ENCODE measurements at places on chromosomes 4 and X. TPM values are rescaled to one million over a fixed set of nuclear protein-coding genes. Genes with fewer than 3 reads are reported as not detected.
A peak's percentile ranks its signal among the peaks of the same experiment; 100 is the strongest.

GRCh38 chr4:114103908-114104307, 124.5 kb upstream of the ARSJ start:
- no peaks in the 10 kb centered on the region for H3K36me3 ChIP-seq
- H3K27ac ChIP-seq: no peak overlapping the region
- H3K27me3 ChIP-seq: no peaks in the 10 kb centered on the region
- no peak overlapping the region for H3K4me3 ChIP-seq
- DNase-seq: no peak

- H3K4me1 ChIP-seq: no peaks in the 10 kb centered on the region
- no peaks in the 10 kb centered on the region for H3K27me3 ChIP-seq
- no peaks in the 10 kb centered on the region for H3K36me3 ChIP-seq
Observed at GRCh38 chr4:43316813-43317212, 424.3 kb downstream of the GRXCR1 start.

DNA sequence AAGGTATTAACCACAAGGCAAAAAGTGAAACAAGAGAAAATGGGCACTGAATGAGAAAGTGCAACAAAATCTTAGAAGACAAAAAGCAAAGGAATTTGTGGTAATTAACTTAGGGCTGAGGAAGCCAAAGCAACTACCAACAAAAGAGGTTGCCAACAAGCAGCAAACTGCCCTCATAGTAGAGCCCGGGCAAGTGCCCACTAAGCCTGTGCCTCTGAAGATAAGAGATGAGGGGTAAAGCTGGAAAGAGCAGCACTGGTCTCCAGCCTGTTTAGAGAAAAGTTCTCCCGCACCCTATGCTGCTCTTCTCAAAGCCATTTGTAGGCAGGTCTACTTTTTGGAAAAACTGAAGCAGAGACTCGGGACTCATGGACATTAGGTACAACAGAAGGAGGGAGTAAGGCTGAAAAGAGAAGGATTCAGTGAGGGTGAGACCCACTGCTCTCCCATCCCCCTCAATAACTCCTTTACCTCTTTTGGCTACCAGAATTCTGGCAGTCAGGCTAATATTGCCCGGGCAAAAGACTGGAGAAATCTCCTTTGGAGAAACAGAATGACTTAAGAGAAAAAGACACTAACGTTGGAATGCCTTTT, 29.6 kb upstream of the KCNE5 start:
- H3K4me3 ChIP-seq: no peak overlapping the region
- no peaks in the 10 kb centered on the region for H3K4me1 ChIP-seq

DNA sequence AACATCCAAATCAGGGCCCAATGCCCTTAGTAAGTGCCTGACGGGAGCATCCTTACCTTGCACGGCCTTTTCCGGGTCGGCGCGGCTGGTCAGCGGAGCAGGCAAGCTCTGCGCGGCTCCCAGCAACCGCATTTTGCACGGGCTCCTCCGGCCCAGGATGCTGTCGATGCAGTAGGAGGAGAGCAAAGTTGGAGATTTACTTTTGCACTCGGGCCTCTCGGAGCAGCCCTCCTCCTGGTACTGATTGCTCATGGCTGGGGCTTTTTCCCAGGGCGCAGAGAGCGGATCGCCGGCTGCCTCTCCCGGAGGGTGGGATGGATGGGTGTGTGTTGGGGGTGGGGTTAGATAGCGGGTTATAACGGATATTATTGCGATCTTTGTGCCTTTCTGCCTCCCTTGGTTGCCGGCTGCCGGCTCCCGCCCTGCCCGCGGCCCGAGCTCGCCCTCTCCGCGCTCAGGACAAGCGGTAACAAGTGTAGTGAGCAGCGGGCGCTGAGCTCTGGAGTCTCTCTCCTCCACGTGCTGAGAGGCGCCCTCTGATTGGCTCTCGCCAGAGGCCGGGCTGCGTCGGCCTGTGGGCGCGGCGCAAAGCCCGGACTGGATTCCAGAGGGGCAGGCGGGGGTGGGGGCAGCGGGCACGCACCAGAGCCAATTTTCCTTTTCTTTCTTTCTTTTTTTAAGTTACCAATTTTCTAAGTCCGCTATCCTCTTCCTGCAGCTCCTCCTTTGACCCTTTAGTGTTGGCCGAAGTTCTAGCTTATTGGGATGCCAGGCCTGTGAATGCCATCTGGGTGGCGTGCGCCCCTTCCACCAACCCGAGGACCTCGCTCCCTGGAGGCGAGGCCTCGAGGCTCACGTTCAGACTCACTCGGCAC, at the start of gene ARX:
TSS of gene ARX (minus strand) at position 480 of the 875 bp plus-strand sequence. CDS start at position 252, 228 bp downstream.
- H3K36me3 ChIP-seq: no peaks in the 10 kb centered on the region
- no peaks in the 10 kb centered on the region for H3K4me1 ChIP-seq
- no peak within 1 kb of the TSS for H3K4me3 ChIP-seq
- H3K27ac ChIP-seq: no peak within 1 kb of the TSS

- DNase-seq: no peak
- no peaks in the 10 kb centered on the region for H3K36me3 ChIP-seq
- no peaks in the 10 kb centered on the region for H3K27me3 ChIP-seq
Observed at GRCh38 chr4:180418819-180419531, 1824.2 kb upstream of the TENM3 start.

DNA sequence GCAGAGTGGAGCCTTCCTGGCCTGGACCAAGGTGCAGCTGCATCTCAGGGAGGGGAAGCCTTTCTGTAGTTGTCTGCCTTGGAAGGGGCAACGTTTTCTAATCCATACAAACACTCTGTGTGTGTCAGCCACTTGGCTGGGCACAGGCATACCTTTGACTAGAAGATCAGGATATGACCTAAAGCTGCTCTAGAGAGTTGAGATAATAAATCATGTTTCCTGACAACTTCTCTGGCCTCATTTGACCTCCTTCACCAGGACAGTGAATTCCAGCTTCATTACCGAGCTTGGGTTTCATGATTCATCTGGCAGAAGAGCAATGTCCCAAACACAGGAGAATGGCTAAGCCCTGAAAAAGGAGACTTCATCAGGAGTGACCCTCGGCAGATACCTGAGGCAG, 89.6 kb upstream of the KIT start:
- H3K27ac ChIP-seq: no peak overlapping the region
- no peaks in the 10 kb centered on the region for H3K27me3 ChIP-seq
- H3K4me1 ChIP-seq: no peaks in the 10 kb centered on the region
- no peaks in the 10 kb centered on the region for H3K36me3 ChIP-seq

DNA sequence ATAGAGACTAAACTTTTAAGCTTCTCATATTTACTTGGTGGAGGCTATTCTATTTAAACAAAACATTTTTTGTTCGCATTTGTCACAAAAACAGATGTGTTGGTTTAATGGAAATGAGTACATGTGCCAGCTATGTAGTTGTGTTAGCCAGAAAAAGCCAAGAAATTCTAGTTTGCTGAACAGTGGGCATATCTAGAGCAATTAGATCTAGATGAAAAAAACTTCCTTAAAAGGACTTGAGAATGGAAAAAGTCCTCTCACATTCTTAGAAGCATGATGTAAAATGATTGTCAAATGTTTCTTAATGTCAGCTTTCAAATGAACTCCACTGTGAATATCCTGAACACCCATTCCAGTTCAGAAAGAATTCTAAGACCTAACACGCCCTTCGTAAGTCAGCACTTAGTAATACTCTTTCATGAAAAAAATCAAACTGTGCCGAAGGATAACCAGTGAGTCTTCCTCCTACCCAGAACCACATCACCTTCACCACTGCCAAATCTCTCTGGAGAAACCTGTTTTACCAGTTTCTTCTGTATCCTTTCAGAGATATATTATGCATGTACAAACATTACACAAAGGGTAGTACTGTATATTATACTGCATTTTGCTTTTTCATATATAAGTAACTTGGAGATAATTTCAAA, 28.2 kb downstream of the PHKA1 start:
- no peaks in the 10 kb centered on the region for H3K27me3 ChIP-seq
- H3K4me3 ChIP-seq: no peak overlapping the region
- H3K27ac ChIP-seq: peak overlapping the region; percentile 88
- H3K4me1 ChIP-seq: peaks cover 30% of the 10 kb centered on the region
- H3K36me3 ChIP-seq: peaks cover 5% of the 10 kb centered on the region
- peak; percentile 97 for DNase-seq

GRCh38 chr4:6716958-6717655, 1.1 kb downstream of the BLOC1S4 start:
- H3K4me1 ChIP-seq: peaks cover 11% of the 10 kb centered on the region
- no peaks in the 10 kb centered on the region for H3K36me3 ChIP-seq
- H3K4me3 ChIP-seq: peak overlapping the region; percentile 94
- no peaks in the 10 kb centered on the region for H3K27me3 ChIP-seq

DNA sequence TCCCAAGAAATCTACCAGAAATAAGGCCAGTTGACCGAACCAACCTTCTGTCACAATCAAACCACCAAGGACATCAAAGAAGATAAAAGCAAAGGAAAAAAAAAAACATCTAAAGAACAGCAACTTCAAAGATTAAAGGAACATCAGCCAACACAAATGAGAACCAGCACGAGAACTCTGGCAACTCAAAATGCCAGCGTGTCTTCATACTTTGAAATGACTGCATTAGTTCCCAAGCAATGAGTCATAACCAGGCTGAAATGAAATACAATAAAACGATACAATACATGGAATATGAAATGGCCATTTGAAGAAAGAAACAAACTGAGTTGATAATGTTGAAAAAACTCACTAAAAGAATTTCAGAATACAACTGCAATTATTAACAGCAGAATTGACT, 611.6 kb upstream of the GRIA3 start:
- no peaks in the 10 kb centered on the region for H3K36me3 ChIP-seq
- no peak for DNase-seq
- H3K4me1 ChIP-seq: no peaks in the 10 kb centered on the region

The ADH4 gene
- not detected for total RNA-seq

The RAB39B gene
- not detected for total RNA-seq

The MXRA5 gene
- total RNA-seq: not detected

The MXD4 gene
- 37.0 TPM for total RNA-seq

The MAGEA2B gene
- 35.3 TPM for total RNA-seq

Data from PC-9 (cell line).